ENCODE measurements at places on chromosomes 1 and 21. TPM values are rescaled to one million over a fixed set of nuclear protein-coding genes. Genes with fewer than 3 reads are reported as not detected.

CASQ2 gene
- not detected for total RNA-seq

IL19 gene
- not detected for total RNA-seq

DLGAP3 gene
- 0.12 TPM for total RNA-seq

HCN3 gene
- total RNA-seq = 0.06 TPM

CD5L gene
- total RNA-seq = not detected

MYOM3 gene
- total RNA-seq = not detected

FCGR1A gene
- total RNA-seq = not detected

OXCT2 gene
- 0.49 TPM for total RNA-seq

CA6 gene
- total RNA-seq = not detected

KCNA2 gene
- total RNA-seq = 0.10 TPM
